ENCODE measurements at places on chromosomes 5 and 9. TPM values are rescaled to one million over a fixed set of nuclear protein-coding genes. Genes with fewer than 3 reads are reported as not detected.

DNA sequence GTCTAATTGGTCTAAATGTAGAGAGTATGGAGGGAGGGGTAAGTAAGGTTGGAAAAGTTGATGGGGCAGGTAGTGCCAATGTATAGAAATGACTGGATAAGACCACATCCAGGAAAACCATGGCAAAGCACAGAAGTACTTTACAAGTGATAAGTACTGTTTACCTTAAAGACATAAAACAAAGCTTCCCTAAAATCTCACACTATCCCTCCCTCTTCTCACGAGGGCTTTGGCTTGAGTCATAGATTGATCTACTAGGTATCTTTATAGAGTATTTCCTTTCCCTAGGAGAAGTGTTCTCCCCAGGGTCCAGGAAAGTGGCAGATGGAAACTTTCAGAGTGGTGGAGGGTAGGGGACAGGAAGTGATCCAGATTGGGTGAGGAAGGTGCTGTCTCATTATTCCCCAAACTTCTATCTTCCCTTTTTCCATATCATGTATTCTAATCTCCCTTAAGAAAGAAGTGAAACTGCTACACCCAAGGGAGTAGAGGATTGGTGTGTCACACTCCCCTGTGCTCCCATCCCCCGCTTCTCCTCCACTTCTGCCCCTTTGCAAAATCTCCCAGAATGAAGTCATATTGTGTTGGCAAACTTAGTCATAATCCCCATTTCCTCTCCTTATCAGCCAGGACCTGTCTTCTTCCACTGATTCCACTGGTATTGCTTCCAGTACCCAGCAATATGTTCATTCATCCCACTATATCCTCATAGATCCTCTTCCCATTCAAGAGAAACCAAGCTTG is 14.6 kb downstream of the IL33 start:
- peak; percentile 63 for DNase-seq

GRCh38 chr5:107817436-107817835 is 146.7 kb upstream of the EFNA5 start:
- no peak for DNase-seq

Gene PCDHGB7
- total RNA-seq, result 0.44 TPM

GRCh38 chr5:43609752-43610151 is 6.8 kb downstream of the NNT start:
- peak; percentile 30 for DNase-seq

Data from PC-3 (cell line).